ENCODE measurements at places on chromosomes 2 and 18.

GRCh38 chr2:144914622-144915318 is 394.9 kb upstream of the ZEB2 start:
- no peak for DNase-seq

- DNase-seq, result no peak
Observed at GRCh38 chr2:194954218-194954617, 702.8 kb upstream of the SLC39A10 start.

DNA sequence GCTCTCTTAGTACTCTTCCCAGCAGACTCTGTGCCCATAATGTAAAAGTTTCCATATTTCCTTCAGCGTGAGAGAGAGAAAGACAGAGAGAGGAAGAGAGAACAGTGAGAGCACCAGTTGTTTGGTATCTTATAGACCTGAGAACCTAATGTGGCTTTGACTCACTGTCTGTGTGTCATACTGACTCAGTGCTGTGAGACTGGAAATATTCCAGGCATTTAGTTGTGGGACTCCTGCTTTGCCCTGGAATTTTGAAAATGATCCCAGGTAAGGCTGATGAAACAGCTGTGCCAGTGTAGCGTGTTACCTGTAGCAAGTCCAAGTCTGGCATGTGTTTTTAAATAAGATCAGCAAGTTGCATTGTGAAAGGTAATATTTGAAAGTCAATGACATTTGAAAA is 87.9 kb upstream of the KCNH7 start:
- DNase-seq, result no peak

- DNase-seq, result no peak
Observed at GRCh38 chr2:31176742-31177141, 38.5 kb upstream of the GALNT14 start.

DNA sequence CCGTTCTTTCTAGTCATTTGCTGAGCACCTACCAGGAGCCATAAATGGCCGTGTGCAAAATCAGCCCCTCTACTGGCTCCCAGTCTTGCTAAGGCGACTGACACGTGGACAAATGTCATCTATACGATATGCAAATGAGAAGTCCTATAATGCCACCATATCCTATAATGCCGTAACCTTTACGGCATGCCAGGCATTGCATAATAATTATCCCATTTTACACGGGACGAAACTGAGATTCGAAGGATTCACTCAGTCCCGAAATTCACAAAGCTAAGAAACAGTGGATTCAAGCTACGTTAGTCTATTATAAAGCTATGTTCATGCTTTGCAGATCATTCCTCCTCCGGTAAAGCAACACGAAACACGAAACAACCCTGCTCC is 34.1 kb upstream of the RNF149 start:
- no peak for DNase-seq

- DNase-seq, result no peak
Observed at GRCh38 chr2:46776687-46777327, 138.8 kb downstream of the MCFD2 start.

GRCh38 chr2:86352137-86352726 is 14.8 kb upstream of the REEP1 start:
- no peak for DNase-seq

GRCh38 chr2:10164601-10165000 is 42.1 kb downstream of the RRM2 start:
- no peak for DNase-seq

DNA sequence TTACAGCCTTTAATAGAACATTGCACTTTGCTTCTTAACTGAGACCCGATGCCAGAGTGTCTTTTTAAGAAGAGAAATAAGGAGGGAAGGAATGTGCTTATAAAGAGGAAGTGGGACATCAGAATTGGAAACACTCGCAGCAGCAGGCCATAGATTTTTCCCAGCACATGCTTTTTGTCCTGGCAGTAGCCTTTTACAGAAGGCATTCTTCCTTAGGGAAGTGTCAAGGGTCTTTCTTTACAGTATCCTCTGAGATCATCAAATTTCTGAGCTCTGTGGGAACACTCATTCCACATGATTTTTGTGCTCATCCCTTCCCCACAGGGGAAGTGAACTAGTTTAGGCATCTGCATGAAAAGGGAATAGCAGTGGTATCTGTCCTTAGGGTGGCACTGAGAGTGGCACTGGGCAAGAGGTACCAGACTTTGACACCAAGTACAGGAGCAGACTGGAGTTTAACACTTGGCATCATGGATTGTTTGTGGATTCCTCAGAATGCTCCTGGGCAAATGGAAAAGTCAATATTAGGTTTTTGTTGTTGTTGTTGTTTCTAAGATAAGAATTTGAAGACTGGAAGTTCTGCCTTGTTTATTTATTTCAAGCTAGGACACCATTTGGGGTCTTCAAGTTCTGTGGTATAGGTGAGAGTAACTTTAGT is 4.1 kb downstream of the MYO1B start:
- DNase-seq, result no peak

- DNase-seq, result no peak
Observed at GRCh38 chr2:124395961-124396360, 370.9 kb downstream of the CNTNAP5 start.

DNA sequence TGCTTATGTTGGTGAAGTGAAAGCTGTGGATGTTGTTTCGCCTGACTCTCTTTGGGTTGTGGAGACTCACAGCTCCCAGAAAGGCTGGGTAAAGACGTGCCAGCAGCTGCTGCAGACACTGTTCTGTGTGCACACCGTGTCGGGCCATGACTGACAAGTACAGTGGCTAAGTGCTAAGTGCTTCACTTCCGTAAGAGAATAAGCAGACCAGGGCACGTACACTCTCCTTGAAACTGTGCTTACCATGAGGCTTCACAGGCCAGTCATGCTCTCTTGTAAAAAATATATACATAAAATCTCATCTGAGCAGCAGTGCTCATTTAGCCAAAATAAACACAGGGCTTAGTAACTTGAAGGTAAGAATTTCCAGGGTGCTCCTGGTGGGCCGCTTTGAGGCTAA is 86.0 kb downstream of the NRP2 start:
- DNase-seq, result no peak

DNA sequence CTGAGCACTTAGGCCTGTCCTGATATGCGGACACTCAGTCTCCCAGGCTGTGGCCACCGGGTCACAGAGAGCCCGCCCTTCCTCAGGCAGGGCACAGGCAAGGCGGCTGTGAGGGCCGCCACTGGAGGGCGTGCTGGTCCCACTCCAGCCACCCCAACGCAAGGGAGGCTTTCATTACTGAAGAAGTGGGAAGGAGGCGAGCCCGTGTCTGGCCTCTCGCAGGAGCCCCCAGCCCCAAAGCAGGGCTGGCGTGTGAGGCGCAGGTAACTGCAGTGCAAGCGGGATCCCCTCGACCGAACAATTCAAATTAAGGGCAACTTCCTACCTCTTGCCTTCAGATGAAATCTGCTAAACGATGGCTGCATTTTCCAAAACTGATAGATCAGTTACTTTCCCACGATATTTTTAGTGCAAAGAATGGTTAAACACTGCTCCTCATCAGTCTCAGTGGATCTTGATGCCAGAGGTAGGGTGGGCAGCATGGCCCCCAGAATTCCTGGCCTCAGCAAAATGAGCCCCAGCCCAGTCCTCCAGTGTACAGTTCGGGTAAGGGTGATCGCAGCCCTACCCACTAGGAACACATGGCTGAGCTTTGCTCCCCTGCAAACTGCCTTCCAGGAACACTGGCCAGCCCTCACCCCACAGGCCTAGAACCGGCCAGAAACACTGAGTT is 97.2 kb downstream of the SEPTIN10 start:
- no peak for DNase-seq

GRCh38 chr2:149019768-149020167 is 18.7 kb upstream of the LYPD6B start:
- DNase-seq, result no peak

GRCh38 chr18:35497027-35497369 is 762 bp downstream of the INO80C start:
- DNase-seq, result no peak

GRCh38 chr2:105959357-105959756 is 214.6 kb downstream of the NCK2 start:
- DNase-seq, result no peak

- no peak for DNase-seq
Observed at GRCh38 chr2:62099050-62099449, 96.9 kb upstream of the B3GNT2 start.

DNA sequence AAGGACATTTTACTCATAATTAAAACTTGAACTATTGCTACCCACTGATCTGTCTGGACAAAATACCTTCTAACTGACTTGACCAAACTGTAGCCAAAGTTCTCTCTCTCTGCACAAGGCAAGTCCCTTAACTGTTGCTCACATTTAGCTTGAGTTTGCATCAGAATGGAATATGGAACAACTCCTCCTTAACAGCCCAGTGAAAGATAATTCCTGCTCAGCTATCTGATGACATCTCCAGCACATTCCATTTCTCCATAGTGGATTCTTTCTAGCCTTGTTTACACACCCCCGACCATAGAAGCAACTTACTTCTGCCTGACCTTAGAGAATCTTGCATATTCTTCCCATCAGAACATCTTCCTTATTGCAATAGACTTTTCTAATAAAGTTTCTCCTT is 317.2 kb upstream of the CDH2 start:
- no peak for DNase-seq

DNA sequence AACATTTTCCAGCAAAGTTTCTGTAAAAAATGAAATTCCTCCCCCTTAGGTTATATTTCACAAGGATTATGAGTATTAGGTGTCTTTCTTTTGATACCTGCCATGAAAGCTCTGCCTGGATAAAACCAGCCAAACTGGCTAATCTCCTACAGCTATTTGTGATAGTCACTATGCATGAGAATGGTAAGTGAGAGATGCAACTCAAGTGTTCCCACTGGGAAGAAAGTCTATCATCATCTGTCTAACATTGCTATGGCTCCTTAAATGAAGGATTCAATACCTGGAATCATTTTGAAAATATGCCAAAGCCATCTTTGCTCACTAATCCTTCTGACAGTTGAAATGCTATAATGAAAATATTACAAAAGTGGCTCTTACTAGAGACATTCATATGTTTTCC is 339.9 kb upstream of the LRRTM4 start:
- no peak for DNase-seq

- no peak for DNase-seq
Observed at GRCh38 chr2:198242093-198242492, 437.7 kb downstream of the PLCL1 start.

- DNase-seq, result no peak
Observed at GRCh38 chr2:30803281-30803680, 4.0 kb downstream of the CAPN13 start.

DNA sequence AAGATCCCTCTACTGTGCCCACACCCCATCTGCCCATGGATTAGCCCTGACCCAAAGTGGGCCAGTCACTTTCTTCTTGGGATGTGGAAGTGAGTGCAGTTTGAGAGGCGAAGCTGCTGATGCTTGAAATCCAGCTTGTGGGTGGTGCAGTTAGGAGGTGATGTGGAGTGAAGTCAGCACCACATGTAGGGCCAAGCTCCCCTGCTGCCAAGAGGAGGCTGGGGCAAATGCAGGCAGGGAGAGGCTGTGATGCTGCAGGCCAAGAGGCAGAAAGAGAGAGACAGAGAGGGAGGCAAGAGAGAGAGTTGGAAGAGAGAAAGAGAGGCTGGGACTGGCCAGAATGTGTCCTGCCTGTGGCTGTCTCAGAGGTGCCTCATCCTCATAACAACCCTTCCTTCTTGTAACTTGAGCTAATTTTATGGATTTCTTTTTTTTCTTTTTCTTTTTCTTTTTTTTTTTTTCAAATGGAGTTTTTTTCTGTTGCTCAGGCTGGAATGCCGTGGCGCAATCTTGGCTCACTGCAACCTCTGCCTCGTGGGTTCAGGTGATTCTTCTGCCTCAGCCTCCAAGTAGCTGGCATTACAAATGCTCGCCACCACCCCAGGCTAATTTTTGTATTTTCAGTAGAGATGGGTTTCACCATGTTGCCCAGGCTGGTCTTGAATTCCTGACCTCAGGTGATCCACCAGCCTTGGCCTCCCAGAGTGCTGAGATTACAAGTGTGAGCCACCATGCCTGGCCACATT is 35.3 kb upstream of the CAB39 start:
- no peak for DNase-seq

- no peak for DNase-seq
Observed at GRCh38 chr2:74551942-74552913, 1.5 kb downstream of the LOXL3 start.

GRCh38 chr2:71950256-71951082 is 197.2 kb downstream of the CYP26B1 start:
- DNase-seq, result no peak

DNA sequence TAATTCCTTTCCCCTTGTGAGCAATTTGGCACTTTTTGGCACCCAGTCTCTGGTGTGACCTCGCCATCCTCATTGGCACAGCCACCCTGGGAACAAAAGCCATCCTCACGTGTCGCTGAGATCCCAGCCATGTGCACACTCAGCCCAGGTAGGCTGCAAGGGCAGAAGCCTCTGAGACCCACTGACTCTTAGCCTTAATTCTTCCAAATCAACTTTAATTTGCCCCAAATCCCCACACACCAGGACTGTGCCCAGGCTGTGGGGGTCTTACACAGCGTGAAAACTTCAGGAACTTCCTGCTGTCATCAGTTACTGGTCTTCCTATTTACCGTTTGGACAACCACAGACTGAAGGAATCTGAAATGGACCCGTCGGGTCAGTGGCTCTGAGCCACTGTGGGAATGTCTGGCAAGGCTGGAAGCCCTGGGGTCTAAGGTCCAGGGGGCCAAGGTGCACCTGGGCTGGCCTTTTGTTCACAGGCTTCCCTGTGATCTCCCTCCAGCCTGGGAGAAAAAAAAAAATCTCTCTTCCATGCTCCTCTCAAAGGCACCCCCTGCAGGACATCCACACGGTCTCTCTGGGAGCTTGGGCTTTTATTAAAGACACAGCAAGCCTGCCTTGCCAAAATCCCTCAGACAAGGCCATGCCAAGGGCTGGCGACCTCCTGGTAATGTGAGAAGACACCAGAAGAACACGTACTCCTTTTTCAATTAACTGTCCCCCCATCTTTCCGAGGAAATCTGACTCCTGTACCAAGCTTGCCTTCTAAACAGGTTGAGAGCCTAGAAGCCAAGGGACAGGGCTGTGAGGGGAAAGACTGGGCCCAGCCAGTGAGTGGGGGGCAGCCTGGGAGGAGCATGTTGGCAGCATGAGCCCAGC is 42.1 kb upstream of the LAPTM4A start:
- DNase-seq, result no peak

Measured in stimulated activated naive CD4-positive, alpha-beta T cell (primary cell).